Omental fat pad (tissue), 4 donors: ENCODE measurements at places on chromosomes 3 and 15. TPM values are rescaled to one million over a fixed set of nuclear protein-coding genes. Genes with fewer than 3 reads are reported as not detected.

GRCh38 chr15:61308437-61308836 is 79.3 kb upstream of the RORA start:
- no peak for DNase-seq

DNA sequence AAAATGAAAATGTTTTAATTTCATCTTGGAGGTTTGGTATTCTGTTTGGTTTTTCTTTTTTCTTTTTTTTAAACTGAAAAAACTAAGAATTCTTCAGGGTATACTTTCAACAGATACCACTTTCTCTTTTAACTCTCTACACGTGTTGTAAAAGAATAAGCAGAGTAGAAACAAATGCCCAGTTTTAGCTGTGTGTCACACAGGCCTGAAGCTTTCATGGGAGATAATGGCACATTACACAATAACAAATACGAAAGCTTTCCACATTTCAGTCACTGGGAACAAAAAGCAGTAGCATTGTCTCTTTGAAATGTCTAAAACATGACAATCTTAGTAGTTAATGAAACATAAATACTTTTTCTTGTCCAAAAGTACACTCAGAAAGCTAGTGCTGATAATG is 818.5 kb downstream of the TBL1XR1 start:
- DNase-seq = no peak

DNA sequence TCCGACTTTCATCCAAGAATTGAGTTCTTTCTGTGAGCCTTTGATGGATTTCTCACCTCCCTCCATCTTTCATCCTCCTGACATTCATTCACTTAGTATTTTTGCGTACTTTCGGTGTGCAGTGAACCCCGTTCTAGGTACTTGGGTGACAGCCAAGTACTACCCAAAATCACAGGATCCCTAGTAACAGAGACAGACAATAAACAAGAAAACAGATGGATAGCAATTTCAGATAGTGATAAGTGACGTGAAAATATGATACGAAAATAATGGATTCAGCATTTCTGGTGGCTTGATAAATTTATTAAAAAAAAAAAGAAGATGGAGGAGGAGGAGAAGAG is 264 bp upstream of the CMTM6 start:
- no peak for DNase-seq

GRCh38 chr15:56469483-56469882 is 4.5 kb upstream of the MNS1 start:
- no peak for DNase-seq

DNA sequence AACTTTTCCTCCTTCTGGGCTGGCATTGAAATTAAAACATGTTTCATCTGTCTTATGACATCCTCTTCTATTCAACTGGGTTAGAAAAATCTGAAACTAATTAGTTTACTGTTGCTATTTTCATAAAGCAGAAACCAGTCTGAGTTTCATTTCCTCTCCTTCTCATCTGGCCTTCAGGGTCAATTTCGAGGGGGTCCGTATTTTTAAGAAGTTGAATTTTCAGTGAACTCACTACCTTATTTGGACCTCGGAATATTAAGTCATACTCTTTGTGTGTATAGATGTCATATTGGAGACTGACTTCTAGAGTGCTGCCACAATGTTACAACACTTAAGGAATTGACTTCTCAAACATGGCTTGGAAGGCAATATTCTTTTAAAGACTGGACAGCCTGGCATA is 485.9 kb downstream of the SQOR start:
- no peak for DNase-seq

DNA sequence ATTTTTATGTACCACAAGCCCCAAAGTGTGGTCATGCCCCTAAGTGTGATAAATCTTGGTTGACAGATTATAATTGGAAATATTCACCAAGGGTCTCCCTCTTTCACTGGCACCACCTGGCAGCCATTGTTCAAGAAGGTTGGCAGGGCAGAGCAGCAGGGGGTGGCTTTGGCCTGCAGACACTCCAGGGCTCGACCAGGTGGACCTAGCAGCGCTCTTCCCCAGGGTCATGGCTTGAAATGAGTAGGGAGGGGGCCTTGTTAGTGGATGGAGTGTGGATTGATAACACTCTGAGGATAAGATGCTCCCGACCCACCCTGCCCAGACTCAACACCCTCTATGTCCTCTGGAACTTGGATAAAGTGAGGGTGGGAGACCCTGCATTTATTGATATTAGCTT is 58.2 kb upstream of the KLHL25 start:
- DNase-seq = no peak

DNA sequence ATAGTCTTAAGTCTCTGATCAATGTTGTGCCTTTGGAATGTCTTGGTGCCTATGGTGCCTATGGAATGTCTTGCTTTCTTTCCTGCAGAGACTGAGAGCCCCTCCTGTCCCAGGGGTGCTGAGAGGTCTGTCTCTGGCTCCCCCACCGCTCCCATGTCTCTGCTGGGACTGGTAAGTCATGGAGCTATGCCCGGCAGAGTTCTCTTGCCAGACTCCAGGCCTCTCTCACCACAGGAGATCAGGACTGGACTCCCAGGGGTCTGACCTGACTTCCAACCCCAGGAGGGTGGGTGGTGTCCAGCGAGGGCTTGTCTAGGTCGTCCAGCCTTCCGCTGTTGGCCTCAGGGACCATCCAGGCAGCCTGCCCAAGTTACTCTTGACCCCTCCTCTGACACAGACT is 14.0 kb upstream of the CYP11A1 start:
- DNase-seq = no peak

GRCh38 chr3:13141991-13142412 is 68.8 kb upstream of the IQSEC1 start:
- no peak for DNase-seq

DNA sequence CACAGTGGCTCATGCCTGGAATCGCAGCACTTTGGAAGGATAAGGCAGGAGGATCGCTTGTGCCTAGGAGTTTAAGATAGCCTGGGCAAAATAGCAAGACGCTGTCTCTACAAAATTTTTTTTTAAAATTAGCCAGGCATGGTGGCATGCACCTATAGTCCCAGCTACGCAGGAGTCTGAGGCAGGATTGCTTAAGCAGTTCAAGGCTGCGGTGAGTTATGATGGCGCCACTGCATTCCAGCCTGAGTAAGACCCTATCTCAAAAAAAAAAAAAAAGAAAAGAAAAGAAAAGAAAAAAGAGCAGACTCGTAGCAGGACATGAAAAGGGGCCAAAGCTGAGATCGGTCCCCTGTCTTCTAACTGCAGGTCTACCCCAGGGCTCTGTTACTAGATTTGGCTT is 18.9 kb downstream of the SRGAP3 start:
- DNase-seq = no peak

- no peak for DNase-seq
Measured at GRCh38 chr3:188581792-188582191, 427.8 kb downstream of the LPP start.

DNA sequence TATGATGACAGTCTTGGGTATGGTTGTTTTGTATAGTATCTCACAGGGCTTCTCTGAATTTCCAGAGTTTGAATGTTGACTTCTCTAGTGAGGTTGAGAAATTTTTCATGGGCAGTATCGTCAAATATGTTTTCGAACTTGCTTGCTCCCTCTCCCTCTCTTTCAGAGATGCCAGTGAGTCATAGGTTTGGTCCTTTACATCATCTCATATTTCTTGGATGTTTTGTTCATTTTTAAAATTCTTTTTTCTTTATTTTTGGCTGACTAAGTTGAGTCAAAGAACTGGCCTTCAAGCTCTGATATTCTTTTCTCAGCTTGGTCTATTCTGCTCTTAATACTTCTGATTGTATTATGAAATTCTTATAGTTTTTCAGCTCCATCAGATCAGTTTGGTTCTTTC is 282.3 kb upstream of the NECTIN3 start:
- no peak for DNase-seq

GRCh38 chr3:73624017-73624820 is 522 bp downstream of the PDZRN3 start:
- no peak for DNase-seq

DNA sequence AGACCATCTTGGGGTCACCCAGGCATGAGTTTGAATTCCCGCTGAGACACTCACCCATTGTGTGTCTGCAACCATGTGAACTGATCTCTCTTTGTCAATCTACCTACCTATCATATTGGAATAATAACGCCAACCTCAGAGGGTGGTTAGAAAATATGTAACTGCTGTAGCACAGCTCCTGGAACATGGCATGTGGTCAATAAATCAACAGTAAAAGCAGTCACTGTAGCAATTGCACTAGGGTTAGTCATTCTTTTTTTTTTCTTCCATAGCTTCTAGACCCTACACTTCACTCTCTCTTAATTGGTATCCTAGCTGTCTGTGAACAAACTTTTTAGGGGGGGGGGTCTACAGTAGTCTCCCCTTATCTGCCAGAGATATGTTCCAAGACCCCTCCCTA is 64.2 kb upstream of the SLCO2A1 start:
- no peak for DNase-seq

GRCh38 chr15:66899555-66900350 is 165.6 kb upstream of the SMAD3 start:
- DNase-seq = no peak

- DNase-seq = no peak
Measured at GRCh38 chr3:8589880-8590556, 54.6 kb downstream of the SSUH2 start.

DNA sequence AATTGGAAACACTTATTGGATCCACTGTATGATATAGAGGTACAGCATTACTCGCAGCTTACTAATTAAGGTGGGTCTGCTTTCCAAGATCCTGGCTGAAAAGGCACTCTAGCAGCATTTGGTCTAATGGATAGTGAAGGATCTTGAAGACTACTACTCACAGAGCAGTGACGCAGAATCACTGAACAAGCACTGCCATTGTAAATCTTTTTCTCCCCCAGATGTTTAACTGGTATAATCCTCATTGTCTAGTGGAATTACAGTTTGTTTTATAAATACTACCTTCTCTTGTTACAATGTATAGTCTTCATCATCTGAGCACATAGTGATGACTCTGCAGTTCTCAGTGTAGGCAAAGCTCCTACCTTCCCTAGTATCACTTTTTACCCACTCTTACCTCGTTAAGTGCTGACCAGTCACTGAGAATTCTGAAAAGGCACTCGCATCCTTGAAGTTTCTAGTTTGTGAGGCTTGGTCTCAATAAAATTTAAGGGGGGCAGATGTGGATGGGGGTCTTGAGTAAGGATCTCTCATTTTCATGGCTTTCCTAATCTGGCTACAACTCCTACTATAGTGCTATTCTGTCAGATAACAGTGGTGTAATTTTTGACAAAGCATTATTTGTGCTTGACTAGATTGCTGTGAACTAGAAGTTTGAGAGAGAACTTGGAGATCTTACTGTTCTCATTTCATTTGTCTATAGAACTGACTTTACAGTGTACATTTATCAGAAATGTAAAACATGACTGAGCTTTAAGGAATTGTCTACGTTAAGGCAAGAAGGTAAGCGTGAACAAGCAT is 23.2 kb downstream of the MAPK6 start:
- DNase-seq = no peak

DNA sequence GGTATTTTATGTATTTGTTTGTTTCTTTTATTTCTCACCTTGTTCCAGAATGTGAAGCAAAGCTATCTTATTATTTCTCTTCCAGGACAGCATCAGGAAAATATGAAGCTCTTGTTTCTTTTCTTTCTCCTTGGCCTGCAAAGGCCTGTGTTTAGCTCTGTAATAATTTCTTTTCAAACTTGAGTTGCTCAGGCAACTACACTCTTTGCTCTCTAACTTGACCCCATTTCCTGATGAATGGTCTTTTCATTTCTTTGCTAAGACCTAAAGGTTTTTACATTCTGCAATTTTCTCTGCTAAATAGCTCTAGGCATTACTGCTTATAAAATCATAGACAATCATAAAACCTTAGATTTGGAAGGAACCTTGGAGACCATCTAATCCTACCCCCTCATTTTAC is 26.2 kb upstream of the ZNF770 start:
- no peak for DNase-seq

- no peak for DNase-seq
Measured at GRCh38 chr15:68363353-68363752, 68.6 kb downstream of the ITGA11 start.

DNA sequence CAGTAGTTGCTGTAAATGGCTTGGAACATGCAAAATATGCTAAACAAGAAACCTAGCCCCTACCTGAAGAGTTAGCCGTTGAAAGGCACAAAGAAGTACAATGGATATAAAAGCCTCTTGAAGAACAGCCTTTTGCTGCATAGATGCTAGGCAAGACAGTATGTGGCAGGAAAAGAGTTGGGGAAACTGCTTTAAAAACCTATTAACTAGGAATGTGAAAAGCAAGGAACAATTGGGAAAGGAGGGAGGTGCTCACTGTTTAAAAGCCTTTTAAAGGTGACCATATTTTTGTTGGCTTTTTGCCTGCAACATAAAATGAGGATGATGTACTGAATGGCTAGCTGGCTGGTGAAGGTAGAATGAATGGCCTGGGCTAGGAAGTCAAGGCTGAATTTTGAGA is 24.5 kb upstream of the SOX2 start:
- no peak for DNase-seq

DNA sequence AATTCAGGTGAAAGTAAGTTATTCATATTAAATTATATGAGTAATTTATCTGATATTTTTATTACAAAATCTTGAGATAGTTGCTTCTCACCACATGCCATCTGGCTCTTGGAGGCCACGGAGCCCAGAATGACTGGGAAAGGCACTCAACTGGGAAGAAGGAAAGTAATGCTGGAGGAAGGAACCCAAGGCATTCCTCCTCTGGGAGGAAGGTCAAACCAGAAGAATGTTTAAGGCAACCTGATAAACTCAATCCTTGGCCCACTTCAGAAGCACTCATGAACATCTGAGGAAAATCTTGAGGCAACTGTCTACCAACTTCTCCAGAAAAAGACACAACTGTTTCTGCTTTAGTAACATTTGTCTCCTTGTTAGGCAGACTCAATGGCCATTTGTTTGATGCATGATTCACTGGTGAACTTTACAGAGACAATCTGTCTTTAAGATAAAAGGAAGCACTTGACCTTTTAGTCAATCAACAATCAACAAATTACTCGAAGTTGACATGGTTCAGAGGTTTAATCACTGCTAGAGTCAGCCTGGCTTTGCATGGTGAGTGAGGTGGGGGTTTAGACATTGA is 261.4 kb upstream of the MME start:
- no peak for DNase-seq

GRCh38 chr3:133489466-133490085 is 83.9 kb upstream of the CDV3 start:
- no peak for DNase-seq

The CFAP161 gene
- total RNA-seq = not detected

The FRMD5 gene
- 0.37 TPM for total RNA-seq

The PIGZ gene
- 5.5 TPM for total RNA-seq

The FSIP1 gene
- 0.37 TPM for total RNA-seq
